ENCODE measurements at places on chromosomes 5 and 9. TPM values are rescaled to one million over a fixed set of nuclear protein-coding genes. Genes with fewer than 3 reads are reported as not detected.
A peak's percentile ranks its signal among the peaks of the same experiment; 100 is the strongest.

DELE1 gene
- total RNA-seq = 81.7 TPM

FASTKD3 gene
- total RNA-seq = 13.7 TPM

- DNase-seq = no peak
Measured at GRCh38 chr5:175394601-175395000, 49.4 kb downstream of the DRD1 start.

ARL10 gene
- total RNA-seq = 15.0 TPM

GRCh38 chr9:120941046-120941770, 14.6 kb upstream of the TRAF1 start:
- DNase-seq = no peak

DNA sequence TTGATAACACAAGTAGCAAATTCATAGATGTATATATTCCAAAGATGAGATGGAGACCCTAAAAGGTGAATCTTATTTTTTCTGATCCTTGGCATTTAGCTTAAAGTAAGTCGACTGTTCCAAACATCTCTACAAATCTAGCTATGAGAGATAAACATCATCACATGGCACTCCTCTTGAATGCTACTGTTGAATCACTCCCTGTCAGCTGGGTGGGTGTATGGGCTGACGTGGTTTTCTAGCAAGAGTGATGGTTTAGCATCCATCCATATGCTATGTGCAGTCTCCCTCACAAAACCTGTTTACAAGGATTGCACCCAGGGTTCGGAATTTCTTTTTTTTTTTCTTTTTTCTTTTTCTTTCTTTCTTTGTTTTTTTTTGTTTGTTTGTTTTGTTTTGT, 13.8 kb downstream of the ACO1 start:
- DNase-seq = peak; percentile 24

DNA sequence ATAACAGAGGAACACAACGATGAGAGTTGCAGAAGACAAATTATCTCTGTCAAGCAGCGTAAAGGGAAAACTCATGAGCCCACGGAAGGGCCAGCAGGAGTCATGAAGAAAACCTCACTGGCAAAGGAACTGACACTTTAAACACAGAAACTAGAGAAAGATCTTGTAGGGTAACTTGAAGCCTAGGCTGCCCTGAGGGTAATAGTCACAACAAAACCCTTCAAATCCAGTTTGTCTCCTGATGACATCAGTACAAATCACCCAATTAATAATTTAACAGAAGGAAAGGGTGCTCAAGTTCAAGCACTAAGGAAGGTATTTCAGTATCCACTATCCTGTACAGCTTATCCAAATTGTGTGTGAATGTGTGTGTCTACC, 549.1 kb downstream of the MTRR start:
- no peak for DNase-seq

IL33 gene
- total RNA-seq = 11.8 TPM

DNA sequence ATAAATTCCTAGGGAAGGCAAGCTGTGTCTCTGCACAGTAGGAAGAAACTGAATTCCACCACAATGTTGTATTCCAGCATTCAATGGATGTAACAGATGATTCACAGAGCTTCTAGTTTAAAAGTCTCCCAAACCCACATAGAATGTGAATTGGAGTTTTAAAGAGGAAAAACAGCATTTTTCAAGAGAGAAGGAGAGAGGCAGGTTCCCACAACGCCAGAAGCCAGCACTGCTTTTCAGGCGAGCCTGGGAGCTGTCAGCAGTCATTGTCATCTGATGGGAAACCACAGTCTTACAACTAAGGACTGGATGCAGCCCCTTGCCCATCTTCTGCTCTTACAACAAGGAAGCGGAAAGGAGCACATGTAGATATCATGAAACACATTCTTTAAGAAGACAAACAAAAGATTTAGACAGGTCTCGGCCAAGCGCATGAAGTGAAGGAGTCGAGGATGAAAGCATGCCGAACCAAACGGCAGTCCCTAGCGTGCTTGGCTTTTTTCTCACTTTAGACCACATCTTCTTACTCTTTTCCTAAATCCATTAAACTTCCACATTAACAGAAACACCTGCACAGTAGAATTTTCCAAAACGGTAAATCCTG, 638 bp downstream of the DIRAS2 start:
- no peak for DNase-seq

DNA sequence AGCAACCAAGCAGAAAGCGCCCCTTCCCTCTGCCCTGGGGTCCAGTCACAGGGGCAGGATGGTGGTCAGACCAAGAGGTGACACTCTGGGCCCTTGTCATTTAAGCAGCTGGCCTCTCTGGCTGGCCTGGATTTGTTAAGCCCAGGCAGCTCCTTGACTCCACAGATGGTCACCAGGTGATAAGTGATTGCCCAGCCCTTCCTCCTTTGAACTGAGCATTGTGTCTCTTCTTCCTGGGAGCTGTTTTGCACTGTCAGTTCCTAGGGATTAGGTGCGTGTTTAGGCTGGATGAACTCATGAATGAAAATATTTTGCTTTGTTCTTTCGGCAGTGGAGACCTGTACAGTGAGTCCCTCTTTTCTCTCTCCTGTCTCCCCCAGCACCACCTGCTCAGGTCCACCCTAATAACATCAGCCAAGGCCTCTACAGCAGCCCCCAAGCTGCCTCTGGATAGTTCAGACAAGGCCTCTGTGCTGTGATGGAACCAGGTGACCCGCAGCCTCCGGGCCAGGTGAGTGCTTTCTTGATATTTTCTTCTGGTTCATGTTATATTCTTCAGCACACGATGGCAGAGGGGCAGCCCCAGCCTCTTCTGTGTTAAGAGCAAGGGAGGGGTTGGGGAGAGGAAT, 139.7 kb upstream of the PITX1 start:
- no peak for DNase-seq

GRCh38 chr9:86486891-86487837, 133.0 kb upstream of the TUT7 start:
- DNase-seq = peak; percentile 39

GRCh38 chr5:76169146-76169905, 86.1 kb downstream of the SV2C start:
- no peak for DNase-seq

SGCD gene
- 0.84 TPM for total RNA-seq

GRCh38 chr5:121006217-121006616, 542.1 kb downstream of the PRR16 start:
- DNase-seq = no peak

IFNA1 gene
- total RNA-seq = not detected

TOMM5 gene
- 84.9 TPM for total RNA-seq

- no peak for DNase-seq
Measured at GRCh38 chr5:96312383-96312782, 120.7 kb downstream of the PCSK1 start.

DNA sequence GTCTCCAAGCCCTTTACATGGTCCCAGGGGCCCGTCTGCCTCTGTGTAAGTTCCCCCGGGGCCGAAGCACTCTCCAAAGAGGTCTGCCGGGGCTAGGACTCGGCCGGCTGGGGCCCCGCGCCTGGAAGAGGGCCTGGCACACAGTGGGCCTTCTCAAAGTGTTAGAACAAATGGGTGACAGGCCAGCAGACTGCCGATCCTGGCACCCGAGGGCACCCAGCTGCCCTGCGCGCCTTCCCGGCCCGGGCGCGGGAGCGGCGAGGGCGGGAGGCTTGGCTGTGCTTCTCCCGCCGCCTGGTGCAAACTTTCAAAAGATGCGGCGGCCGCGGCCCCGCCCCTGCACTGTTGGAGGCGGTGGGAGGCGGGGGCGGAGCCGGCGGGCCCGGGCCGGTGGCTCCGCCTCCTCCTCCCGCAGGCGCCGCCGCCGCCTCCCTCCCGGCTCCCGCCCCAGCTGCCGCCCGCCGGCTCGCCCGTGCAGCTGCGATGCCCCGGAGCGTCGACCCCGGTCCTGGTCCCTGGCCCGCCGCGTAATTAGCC, at the start of gene NEURL1B:
Gene NEURL1B (plus strand): TSS at position 442 of the 537 bp plus-strand sequence. CDS start 144 bp downstream, outside the sequence.
- DNase-seq = peak; percentile 55

PPIC gene
- 38.6 TPM for total RNA-seq

DNA sequence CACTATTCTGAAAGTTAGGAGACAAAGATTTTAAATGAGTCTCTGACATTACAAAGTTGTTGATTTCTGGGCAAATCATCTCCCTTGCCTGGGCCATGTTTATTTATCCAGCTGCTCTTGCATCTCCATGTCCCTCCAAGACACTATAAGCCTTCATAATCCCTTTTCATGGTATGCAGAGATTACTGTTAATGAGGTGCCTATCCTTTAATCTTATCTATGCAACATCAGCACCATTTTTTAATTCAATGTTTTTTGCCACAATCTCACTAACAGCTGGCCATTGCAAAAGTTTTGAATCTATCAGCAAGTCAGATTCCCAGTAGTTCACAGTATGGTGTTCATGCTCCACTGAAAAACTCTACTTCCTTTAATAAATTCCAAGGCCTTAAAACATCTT, 108.5 kb upstream of the PTPRD start:
- no peak for DNase-seq

GRCh38 chr5:37668524-37669047, 171.3 kb downstream of the GDNF start:
- DNase-seq = peak; percentile 96

GRCh38 chr9:107681988-107682387, 192.4 kb upstream of the KLF4 start:
- DNase-seq = no peak

TMEM215 gene
- total RNA-seq = not detected

DNA sequence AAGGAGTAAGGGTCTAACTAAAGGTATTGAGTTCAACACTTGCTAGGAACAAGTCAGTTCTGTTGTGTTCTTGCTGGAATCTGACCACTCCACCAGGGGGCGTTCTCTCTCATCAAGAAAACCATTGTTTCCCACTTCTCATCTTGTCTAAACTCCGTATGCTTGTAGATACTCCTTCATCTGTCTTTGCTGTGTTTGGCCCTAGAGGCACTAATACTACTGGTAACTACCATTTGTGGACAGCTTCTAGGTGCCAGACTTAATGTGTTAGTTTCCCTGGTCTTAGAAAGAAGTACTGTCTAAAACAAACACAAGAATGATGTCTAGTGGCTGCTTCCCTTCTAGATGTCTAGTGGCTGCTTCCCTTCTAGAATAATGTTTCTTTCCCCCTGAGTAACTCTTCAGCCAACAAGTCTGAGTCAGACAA, 18.7 kb upstream of the PTPDC1 start:
- peak; percentile 94 for DNase-seq

GPR150 gene
- 0.05 TPM for total RNA-seq

GLE1 gene
- total RNA-seq = 34.2 TPM

- no peak for DNase-seq
Measured at GRCh38 chr5:115815693-115816225, 700 bp downstream of the CDO1 start.

DNA sequence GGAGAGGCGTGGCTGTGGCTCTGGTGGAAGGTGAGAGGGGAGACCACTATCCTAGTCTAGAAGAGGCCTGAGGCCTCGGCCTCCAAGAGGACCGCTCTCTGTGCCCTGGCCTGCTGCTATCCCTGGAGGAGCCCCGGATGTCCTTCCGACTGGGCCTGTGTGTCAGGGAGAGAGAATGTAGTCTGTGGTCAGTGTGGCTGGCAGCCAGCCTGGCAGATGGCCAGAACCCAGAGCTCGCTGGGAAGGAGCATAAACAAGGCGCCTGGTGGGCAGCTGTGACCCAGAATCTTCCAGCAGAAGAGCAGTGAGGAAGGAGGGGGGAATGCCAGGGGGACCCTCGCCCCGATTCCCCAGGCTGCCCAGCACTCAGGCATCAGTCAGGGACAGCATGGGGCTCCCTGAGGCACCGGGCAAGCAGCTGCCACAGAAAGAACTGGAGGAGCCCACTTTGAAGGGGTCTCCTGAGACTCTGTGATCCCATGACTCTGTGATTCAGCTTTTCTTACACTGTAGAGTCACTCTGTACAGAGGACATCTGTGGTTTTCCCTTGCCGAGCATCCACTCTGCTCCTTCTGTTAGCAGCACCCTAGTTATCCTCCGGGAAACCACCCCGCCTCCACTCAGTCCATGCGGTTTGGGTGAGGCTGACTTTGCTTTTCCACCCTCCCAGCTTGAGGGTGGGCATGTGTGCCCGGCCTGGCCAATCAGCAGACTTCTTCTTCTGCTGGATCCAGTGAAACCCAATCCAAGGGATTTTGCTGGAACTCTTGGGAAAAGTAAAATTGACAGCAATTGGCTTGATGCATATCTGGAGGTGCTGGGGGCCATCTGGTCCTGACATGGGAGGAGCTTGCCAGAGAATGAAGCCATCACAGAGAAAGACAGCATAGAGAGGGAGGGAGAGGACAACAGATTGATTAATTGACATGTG, 46.2 kb upstream of the PWWP2A start:
- peak; percentile 79 for DNase-seq

GRCh38 chr9:35760651-35761050, 6.6 kb upstream of the MSMP start:
- DNase-seq = peak; percentile 97

GRCh38 chr5:114185274-114185673, 176.6 kb upstream of the KCNN2 start:
- DNase-seq = peak; percentile 64

- DNase-seq = no peak
Measured at GRCh38 chr9:17082343-17083064, 52.3 kb upstream of the CNTLN start.

All from dermis blood vessel endothelial cell (primary cell).